ENCODE measurements at places on chromosomes 1 and 21.

- DNase-seq, result no peak
Measured at GRCh38 chr1:192131914-192132313, 26.3 kb upstream of the RGS18 start.

DNA sequence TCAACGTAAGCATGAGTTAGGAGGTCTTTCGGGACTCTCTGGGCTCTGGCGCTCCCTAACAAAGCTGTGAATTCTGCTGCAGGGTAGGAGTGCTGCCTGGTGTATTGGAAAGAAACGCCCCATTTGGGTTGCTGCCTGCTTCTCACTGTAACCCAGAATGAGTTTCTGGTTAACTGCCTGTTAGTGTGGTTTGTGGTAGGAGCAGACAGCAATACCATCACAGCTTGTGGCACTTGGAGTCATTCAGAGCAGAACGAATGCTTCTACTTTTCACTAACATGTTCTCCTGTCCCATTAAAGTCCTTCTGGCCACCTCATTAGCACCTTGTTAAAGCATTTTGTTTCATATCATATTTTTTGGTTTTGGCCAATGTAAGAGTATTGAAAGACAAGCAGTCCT, 18.1 kb downstream of the MAP3K7CL start:
- no peak for DNase-seq

GRCh38 chr1:21704145-21704544, 35.0 kb upstream of the RAP1GAP start:
- no peak for DNase-seq

- no peak for DNase-seq
Measured at GRCh38 chr1:184622136-184622823, 132.4 kb downstream of the EDEM3 start.

DNA sequence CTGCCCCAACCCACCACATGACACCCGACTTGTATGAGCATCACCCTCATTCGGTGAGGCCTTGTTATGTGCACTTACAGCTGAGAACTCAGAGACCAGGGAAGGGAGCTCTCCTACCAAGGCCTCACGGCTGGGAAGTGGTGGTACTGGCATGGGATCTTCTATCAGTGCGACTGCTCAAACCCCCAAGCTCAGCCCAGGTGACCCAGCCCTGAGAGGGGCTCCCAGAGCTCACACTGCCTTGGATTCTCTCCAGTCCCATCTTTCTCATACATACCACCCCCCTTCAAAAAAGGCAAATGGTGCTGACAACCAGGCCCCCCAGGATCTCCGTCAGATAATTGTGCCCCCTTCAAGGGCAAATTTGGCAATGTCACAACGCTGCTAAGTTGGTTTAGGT, 777 bp upstream of the PLA2G2F start:
- no peak for DNase-seq

GRCh38 chr1:52919051-52919722, 2.4 kb downstream of the ECHDC2 start:
- DNase-seq, result no peak

- no peak for DNase-seq
Measured at GRCh38 chr1:190019717-190020116, 457.9 kb downstream of the BRINP3 start.

Data from GM12891 (cell line).